ENCODE measurements at places on chromosomes 5 and 9.

DNA sequence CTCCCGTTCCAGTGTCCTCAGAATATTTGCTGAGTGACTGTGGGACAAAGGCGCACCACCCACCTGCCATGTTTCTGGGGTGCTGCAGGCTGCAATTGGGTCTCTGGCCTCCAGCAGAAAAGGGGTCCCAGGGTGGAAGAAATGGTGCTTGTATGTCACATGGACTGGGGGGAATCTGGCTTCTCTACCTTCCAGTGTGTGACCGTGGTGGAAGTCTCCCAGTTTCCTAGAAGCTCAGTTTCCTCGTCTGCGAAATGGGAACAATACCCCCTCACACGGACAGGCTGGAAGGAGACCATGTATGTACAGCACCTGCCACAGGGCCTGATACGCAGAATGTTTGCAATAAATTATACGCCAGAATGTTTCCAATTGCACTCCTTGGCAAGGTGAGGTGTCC, 23.8 kb downstream of the CPLX2 start:
- no peak for DNase-seq

DNA sequence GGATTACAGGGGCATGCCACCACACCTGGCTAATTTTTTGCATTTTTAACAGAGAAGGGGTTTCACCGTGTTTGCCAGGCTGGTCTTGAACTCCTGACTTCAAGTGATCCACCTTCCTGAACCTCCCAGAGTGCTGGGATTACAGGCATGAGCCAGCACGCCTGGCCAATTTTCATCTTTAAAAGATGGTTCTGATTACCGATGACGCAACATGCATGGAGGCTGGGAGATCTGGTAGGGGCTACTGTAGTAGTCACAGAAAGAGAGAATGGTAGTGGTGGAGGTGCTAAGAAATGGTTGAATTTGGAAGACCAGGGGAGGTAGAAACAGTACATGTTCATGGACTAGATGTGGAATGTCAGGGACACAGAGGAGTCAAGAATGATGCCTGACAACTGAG, 22.4 kb upstream of the RETREG1 start:
- DNase-seq, result no peak

DNA sequence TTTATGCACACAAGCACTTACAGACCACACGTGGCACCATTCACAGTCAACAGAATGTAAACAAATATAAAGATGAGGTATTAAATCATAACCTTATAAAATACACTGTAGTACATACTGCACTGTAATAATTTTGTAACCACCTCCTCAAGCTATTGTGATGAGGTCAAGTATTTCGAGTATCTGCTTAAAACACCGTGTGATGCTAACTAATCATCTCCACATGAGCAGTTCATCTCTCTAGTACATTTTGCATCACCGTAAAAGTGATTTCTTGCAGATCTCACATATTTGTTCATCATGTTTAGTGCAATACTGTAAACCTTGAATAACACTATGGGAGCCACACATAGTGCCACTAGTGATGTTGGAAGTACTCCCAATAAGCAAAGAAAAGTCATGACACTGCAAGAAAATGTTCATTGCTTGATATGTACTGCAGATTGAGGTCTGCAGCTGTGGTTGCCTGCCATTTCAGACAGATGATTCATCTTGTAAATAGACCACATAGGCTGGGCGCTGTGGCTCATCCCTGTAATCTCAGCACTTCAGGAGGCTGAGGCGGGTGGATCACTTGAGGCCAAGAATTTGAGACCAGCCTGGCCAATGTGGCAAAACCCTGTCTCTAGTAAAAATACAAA, 44.3 kb downstream of the FOXB2 start:
- no peak for DNase-seq

GRCh38 chr5:139306628-139307379, 13.3 kb downstream of the MATR3 start:
- no peak for DNase-seq

DNA sequence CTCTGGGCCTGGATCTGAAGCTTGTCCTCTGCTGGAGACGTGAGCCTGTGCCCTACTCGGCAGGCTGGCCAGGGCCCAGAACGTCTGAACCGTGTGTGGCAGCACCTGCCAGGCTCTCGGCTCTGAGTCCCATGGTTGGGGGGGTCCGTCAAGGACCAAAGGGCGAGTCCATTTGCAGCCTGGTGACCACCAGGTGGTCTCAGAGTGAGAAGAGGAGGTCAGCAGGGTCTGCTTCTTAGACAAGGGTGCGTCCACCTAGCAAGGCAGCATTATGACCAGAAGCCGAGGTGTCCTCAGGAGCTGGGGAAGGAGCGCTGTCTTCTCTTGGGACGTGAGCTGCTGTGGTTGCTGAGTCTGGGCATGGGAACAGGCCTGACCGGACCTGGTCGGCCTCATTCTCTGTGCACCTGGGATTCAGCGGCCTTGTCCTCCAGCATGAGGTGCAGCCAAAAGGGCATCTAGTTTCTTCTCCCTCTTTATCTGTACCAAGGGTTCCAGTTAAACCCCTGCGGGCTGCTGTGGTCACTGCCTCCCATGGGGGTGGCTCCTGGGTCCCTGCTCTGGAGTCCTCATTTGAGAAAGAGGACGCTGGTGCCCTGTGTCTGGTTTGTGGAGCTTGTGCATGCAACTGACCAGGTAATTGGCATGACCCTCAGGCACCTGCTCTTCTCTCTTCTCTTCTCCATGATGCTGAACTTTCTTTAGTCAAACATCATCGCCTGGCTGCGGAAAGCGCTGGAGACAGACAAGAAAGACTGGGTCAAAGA, 14.4 kb downstream of the EXOC3 start:
- no peak for DNase-seq
